ENCODE measurements at places on chromosomes 3 and 15. TPM values are rescaled to one million over a fixed set of nuclear protein-coding genes. Genes with fewer than 3 reads are reported as not detected.

GRCh38 chr3:13347390-13347950 lies 72.7 kb downstream of the NUP210 start:
- no peak overlapping the region for H3K4me3 ChIP-seq
- H3K4me1 ChIP-seq: no peaks in the 10 kb centered on the region
- no peak overlapping the region for H3K27ac ChIP-seq
- H3K27me3 ChIP-seq: no peaks in the 10 kb centered on the region

The EOMES gene
- not detected for total RNA-seq

DNA sequence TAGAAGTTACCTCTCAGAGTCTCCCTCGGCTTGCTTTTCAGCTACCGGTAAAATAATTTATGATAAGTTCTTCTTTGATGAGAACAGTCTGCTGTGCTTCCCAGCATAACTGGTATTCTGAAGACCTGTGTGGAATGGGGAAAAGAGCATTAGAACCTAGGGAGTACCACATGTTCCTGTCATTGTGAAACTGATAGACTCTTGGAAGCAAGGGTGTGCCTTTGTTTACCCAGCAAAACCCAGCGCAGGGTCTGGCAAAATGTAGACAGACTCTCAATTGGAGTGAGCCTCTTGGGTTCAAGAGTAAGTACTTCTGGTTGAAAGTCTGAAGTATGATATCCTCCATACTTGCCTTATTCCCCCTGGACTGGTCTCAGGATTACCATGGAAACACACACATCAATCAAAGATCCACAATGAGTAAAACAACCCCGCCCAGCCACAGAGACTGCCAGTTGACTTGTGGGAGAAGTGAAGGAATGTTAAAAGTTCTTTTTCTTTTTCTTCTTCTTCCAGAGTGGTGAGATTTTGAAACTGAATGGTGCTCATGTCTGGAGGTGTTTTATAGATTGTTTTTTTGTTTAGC lies 652.4 kb upstream of the NAALADL2 start:
- H3K27ac ChIP-seq: no peak overlapping the region
- H3K4me1 ChIP-seq: no peaks in the 10 kb centered on the region
- no peaks in the 10 kb centered on the region for H3K36me3 ChIP-seq
- no peak overlapping the region for H3K4me3 ChIP-seq

DNA sequence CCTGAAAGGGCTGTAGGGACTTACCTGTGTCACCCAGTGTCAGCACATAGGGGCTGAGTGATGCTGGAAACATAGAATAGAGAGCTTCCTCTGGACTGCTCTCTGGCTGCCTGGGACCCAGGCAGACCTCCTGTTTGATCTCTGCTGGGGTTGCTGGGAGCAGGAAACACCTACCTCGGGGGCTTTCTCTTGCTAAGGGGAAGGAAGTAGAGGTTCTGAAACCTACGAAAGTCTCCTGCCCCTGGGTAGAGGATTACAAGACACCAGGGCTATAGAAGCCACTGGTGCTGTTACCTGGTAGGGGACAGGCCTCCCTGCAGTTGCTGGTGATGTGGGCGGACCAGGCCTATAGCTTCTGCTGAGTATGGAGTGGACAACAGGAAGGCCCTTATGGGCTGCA lies 81.7 kb downstream of the DHX30 start:
- no peak overlapping the region for H3K27ac ChIP-seq
- no peaks in the 10 kb centered on the region for H3K36me3 ChIP-seq
- H3K27me3 ChIP-seq: no peaks in the 10 kb centered on the region
- no peaks in the 10 kb centered on the region for H3K4me1 ChIP-seq
- no peak overlapping the region for H3K4me3 ChIP-seq
- no peak for DNase-seq

The CCDC39 gene
- total RNA-seq: not detected

- DNase-seq: no peak
- H3K4me3 ChIP-seq: no peak overlapping the region
- H3K36me3 ChIP-seq: no peaks in the 10 kb centered on the region
- H3K4me1 ChIP-seq: peaks cover 65% of the 10 kb centered on the region
- H3K27me3 ChIP-seq: no peaks in the 10 kb centered on the region
These were observed 17.2 kb downstream of the FLNB start for GRCh38 chr3:58025406-58025805.

The FAM107A gene
- 76.6 TPM for total RNA-seq

The IMP3 gene
- 172 TPM for total RNA-seq
